ENCODE measurements at places on chromosomes 3 and 15.

GRCh38 chr15:41567261-41567660 lies 8.2 kb downstream of the TYRO3 start:
- DNase-seq, result no peak

GRCh38 chr3:52055537-52056351 lies 627 bp downstream of the DUSP7 start:
- DNase-seq, result no peak

- DNase-seq, result no peak
Observed at GRCh38 chr15:68654786-68655560, 76.2 kb downstream of the CORO2B start.

DNA sequence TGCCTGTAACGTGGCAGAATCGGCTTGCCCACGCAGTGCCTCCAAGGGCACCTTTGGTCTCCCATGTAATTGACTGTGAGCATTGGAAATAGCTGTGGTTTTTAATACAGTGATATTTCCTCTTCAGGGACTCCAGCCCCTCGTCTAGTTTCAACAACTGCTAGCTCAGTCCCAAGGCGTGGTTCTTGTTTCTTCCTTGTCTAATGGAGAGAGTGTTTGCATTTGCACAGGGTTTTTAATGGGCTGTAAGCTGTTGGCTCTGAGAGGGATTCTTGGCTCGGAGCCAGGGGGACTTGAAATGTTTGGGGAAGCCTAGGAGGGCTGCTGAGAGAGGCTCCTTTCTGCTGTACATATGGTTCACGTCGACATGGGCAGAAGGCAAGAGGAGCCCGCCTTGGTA lies 86.2 kb downstream of the THSD4 start:
- no peak for DNase-seq

DNA sequence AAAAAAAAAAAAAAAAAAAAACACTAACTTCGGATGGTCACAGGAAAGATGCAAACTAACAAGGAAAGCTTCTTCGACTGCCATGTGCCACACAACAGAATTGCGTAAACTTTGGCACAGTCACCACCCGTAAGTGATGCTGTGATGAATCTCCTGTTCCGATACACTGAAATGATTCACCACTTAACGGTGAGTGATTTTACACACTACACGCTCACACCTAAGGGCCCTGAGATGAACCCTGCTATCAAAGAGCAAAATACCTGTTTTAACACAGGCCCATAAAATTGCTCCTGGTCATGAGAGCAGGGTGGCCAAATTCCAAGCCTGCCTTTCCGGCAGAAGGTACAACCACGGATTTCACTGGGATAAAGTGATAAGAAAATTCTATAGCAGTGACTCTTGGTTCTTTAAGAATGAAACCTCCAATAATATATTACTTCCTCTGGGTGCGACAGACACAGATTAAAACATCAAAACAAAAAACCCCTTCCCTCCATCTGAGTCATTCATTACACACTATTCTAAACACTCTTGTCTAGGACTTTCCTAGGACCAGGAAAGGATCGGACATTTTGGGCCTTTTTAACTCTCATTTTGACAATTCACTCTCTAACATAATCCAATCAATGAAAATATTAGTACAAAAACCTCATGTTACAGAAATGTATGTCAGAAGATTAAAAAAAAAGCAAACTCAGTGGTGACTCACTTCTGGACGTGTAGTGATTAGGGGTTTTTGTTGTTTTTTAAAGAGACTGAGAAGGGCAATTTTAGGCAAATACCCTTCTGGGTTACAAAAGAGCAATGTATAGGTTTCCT lies 28.3 kb downstream of the LRIG1 start:
- no peak for DNase-seq

GRCh38 chr15:49190586-49190985 lies 20.5 kb downstream of the GALK2 start:
- DNase-seq, result no peak

DNA sequence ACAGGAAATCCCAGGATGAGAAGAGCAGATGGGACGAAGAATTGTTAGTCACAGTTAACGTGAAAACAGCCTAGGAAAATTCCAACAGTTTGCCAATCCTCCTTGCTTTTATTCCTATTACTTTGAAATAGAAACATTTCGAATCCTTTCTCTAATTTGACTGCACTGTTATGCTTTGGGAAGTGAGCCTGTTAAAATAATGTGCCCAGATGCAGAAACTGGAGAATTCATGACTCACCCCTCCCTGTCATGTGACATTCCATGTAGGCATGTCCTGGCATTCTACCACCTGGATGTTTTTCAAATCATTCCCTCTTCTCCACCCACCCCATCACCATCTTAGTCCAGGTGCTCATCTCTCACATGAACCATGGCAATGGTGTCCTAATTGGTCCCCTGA lies 107.3 kb downstream of the MINAR1 start:
- no peak for DNase-seq

DNA sequence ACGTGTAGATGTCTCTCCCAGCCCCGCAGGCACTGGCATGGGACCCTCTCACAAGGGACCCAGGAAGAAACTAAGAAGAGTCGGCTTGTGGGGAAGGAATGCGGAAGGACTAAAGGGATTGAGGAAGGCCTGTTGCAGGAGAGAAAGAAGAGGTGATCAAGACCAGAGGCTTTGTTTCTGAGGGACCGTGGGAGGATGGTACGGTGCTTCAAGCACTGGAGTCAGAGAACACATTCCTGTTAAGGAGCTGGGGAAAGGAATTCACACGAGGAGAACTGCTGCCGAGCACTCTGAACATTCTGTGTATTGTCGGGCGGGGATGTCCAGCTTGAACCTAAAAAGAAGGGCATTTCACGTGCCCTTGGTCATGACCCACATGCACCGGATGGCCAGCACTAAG lies 91.4 kb downstream of the TAMM41 start:
- no peak for DNase-seq

DNA sequence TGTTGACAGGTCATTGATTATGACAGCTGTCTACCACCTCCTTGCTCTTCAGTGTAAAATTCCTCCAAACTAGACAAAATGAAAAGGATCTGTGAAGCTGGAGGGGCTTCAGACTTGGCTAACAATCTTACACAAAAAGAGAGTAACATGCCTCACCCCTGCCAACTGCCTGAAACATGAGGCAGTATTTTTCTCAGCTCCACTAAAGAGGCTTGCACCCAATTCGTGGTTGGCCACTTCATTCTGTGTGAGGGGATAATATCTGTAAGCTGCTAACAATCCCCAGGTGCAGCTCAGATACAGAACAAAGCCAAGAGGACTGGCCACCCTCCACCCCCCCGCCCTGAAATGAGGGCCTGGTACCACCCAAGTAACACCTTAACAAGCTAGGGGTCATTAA lies 2.8 kb downstream of the MB21D2 start:
- no peak for DNase-seq

- no peak for DNase-seq
Observed at GRCh38 chr15:59153466-59153865, 48.5 kb downstream of the CCNB2 start.

DNA sequence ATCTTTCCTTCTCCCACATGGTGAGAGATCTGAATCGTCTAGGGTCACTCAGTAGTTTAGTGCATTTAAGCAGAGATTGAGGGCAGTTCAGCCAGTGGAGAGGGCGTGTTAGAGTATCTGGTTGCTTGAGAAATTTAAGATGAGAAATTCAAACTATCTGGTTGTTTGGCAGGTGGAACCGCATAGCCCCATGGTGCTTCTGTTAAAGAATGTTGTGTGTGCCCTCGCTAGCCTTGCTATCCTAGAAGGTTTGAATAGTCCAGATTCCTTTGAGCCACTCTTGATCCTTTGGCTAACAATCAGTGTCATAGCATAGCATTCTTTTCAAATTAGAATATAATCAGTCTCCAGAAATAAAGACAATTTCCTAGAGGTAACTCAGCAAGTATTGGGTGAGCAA lies 32.1 kb downstream of the ABHD17C start:
- no peak for DNase-seq

- peak; percentile 5 for DNase-seq
Observed at GRCh38 chr15:78565097-78565950, at the start of gene CHRNA5. Gene CHRNA5 (plus strand): TSS chr15:78565520. CDS start chr15:78565720, 200 bp downstream.

DNA sequence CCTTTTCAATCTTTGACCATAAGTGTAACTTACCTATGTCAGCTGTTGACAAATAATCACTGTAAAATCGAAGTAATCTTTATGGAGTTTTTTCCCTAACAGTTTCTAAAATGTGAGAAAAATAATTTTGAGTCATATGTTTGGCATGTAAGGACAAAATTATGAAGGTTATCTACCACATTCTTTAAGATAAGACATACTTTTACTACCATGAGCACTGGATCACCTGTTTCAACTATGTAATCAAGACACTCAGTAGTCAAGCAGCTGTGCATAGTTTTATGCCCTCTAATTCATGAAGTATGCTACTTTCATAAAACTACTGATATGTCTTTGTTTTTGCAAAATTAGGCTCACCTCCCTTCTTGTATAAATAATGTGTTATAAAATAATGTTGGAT lies 12.1 kb downstream of the FGF7 start:
- DNase-seq, result no peak

DNA sequence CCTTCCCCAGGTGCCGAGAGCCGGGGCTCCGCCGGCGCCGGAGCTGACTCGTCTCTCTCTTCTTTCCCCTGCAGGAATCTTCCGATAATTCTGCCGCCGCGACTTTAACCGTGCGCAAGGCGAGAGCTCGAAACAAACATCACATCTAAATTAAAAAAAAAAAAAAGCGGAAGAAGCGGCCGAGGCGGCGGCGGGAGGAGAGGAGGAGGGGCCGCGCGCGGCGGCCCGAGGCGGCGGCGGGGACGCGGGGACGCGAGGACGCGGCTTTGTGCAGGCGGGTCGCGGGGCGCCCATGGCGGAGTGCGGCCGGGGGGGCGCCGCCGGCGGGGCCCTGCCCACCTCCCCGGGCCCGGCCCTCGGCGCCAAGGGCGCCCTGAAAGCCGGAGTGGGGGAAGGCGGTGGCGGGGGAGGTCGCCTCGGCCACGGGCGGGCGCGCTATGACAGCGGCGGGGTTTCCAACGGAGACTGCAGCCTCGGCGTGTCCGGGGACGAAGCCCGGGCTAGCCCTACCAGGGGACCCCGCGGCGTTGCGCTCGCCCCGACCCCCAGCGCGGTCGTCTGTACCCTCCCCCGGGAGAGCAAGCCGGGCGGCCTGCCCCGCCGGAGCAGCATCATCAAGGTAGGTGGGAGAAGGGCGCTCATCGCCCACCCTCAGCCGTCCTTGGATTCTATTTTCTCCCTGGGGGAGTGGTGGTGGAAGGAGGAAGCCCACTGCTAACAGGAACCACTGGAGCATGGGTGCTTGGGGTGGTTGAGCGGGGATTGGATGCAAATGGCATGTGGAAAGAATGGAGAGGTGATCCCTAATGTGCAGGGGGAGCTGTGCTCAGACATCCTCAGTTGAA lies at the start of gene PLCL2:
Gene PLCL2, plus strand, starts transcription at position 208 of the 845 bp plus-strand sequence. Its CDS starts 85 bp downstream, at position 293.
- DNase-seq, result no peak

DNA sequence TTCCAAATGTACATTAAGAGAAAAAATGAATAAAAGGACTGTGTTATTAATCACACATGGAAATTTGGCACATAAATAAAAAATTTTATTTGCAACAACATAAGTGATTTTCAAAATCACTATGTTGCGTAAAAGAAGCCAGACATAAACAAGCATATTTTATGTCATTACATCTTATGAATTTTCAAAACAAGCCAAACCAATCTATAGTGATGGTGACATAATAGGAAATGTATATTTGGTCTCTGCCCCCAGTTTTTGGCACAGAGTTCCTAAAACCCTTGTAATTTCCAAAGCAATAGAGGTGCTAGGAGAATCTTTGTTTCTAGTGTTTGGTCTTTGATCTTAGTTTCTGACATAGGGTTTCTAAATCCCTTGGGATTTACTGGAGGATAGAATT lies 543.3 kb downstream of the ZBBX start:
- DNase-seq, result no peak

DNA sequence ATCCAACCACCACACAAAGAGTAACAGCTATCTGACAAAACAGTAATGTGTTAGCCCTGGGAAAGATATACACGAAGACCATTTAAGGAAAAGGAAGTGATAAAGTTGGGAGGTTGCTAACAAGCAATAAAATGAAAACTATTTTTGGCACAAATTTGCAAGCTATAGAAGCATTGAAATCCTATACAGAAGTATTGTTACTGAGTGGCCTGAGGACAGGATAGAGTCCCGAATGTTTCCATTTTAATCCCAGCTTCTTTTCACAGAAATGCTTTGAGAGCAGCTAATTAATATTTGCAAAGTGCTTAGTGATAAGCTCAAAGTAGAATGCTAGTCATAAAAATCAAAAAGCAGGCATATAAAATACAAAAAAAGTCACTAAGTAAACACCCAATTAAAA lies 51.5 kb downstream of the RAD18 start:
- no peak for DNase-seq

GRCh38 chr15:62975515-62975914 lies 67.0 kb upstream of the TPM1 start:
- DNase-seq, result no peak

DNA sequence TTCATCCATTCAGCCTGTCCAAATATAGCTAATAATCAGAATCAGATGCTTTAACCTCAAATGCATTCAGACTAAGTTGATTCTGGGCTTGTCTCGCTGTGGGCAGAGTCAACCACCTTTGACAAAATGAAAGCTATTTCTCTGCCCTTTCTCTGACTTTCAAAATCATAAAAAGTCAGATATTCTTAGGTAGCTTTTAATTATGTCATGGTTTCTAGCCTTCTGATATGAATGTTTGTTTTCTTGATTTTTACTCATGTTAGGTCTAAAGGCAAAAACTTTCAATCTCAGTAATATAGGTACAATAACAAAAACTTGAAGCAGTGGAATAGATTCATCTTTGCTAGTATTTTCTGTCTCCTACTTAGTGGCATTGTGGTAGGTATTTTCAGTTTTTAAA lies 25.3 kb upstream of the C15orf61 start:
- DNase-seq, result no peak

- DNase-seq, result no peak
Observed at GRCh38 chr3:159453036-159453435, 535.6 kb upstream of the IL12A start.

DNA sequence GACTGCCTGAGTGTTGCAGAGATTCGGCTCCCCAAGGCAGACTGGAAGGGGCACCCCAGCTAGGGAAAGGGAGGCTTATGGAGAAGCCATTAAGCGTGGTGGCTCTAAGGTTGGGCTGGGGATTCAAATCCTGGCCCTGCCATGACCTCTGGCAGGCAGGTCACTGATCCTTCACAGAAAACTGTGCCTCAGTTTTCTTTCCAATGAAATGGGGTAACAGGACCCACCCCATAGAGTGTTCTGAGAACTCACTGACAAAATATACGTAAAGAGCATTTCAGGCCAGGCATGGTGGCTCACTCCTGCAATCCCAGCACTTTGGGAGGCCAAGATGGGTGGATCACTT lies 34.6 kb downstream of the DNASE1L3 start:
- no peak for DNase-seq

DNA sequence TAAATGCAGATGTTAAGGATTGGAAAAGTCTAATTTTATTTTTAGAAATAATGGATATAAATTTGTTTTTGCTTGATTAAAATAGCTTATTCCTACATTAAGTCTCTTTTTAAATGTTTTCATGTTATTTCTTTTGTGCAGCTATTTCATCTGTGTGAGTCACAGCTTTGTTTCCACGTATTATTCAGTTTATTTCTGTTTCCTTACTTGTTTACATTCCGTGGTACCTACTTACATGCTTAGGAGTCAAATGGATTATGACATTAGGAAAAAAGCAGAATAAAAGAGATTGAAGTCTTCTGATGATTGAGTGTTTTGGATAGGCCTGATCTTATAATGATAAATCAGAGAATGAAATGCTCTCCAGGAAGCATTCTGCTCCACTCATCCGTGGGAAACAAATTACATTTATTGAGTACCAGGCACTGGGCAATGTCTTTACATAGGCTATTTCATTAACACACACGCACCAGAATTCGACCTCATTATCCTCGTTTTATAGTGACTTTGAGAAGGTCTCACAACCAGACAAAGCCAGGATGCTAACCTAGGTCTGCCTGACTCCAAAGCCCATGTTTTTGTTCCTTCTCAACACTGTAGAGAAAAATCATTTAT lies 38.1 kb upstream of the RASA2 start:
- DNase-seq, result no peak

Measured in stimulated activated CD4-positive, alpha-beta T cell treated with anti-CD3 and anti-CD28 coated beads, Interleukin-1b, Interleukin-23, amount 100 ng/mL, for 1 hour (primary cell).